ENCODE measurements at places on chromosomes 12 and 14. TPM values are rescaled to one million over a fixed set of nuclear protein-coding genes. Genes with fewer than 3 reads are reported as not detected.

The TAS2R50 gene
- total RNA-seq, result 2.2 TPM

The AJUBA gene
- total RNA-seq, result 109 TPM

The SSTR1 gene
- total RNA-seq, result 0.04 TPM

The FBXW8 gene
- total RNA-seq, result 5.9 TPM

The CAPZA3 gene
- total RNA-seq, result not detected

The SLCO1B1 gene
- not detected for total RNA-seq

The CAMKK2 gene
- total RNA-seq, result 23.0 TPM

The NKX2-1 gene
- total RNA-seq, result not detected

The SRRM4 gene
- total RNA-seq, result not detected

The NTN4 gene
- total RNA-seq, result 9.5 TPM

The FNTB gene
- total RNA-seq, result 35.1 TPM

The SMAGP gene
- total RNA-seq, result 9.4 TPM

The GLT8D2 gene
- total RNA-seq, result not detected

The TTC6 gene
- total RNA-seq, result 27.4 TPM

The GLT1D1 gene
- not detected for total RNA-seq

The PRPH gene
- total RNA-seq, result not detected

The DPPA3 gene
- total RNA-seq, result not detected

The GLI1 gene
- total RNA-seq, result not detected

The PPFIA2 gene
- not detected for total RNA-seq

The CLEC9A gene
- not detected for total RNA-seq

The POLR3B gene
- total RNA-seq, result 13.1 TPM

The NFE2 gene
- 7.8 TPM for total RNA-seq

The PPP1CC gene
- 277 TPM for total RNA-seq

The LMNTD1 gene
- total RNA-seq, result not detected

The OAS2 gene
- total RNA-seq, result 0.44 TPM

The SMIM41 gene
- not detected for total RNA-seq

The REP15 gene
- total RNA-seq, result 0.64 TPM

The SYCP3 gene
- not detected for total RNA-seq

The NTS gene
- 0.13 TPM for total RNA-seq

The MDGA2 gene
- not detected for total RNA-seq

The SIX4 gene
- 6.7 TPM for total RNA-seq

The C12orf42 gene
- not detected for total RNA-seq

The TPH2 gene
- total RNA-seq, result not detected

The SMCO2 gene
- not detected for total RNA-seq

The SMOC1 gene
- total RNA-seq, result 7.3 TPM
